ENCODE measurements at places on chromosomes 7 and 10.

GRCh38 chr10:112412696-112413095 is 34.0 kb downstream of the ZDHHC6 start:
- no peak for DNase-seq

DNA sequence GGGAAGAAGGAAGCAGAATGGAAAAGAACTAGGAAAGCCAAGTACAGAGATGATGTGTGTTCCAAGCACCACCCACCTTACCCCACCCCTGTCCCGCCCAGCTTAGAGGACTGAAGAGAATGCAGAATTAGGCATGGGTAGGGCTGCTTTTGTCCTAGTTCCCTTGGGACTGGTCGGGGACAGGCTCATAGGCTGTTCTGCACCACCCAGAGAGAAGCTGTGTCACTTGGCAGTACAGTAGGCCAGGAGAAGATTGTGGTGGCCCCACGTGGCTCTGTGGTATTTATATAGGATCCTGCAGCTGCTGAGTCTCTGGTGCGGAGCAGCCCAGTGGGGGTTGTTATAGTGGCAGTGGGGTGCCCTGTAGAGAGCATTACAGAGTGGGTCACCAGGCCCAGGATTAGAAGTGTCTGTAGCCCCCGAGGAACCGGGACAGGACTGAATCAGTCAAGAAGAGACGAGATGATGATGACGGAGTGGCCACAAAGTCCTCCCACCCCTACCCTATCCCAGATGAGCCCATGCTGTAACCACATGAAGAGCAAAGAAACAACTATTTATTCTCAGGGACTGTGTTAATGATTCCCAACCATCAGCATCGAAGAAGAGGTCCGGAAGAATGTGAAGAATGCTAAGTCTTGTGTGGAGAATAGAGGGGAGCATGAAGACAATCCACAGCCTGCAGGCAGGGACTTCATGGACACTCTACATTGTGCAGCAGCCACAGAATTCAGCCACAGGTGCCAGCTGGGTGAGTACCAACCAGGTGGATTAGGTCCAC is 88.9 kb downstream of the C1GALT1 start:
- no peak for DNase-seq

GRCh38 chr10:3435671-3436070 is 263.1 kb upstream of the PITRM1 start:
- DNase-seq = no peak

GRCh38 chr7:24576171-24577025 is 3.1 kb downstream of the PALS2 start:
- DNase-seq = no peak

DNA sequence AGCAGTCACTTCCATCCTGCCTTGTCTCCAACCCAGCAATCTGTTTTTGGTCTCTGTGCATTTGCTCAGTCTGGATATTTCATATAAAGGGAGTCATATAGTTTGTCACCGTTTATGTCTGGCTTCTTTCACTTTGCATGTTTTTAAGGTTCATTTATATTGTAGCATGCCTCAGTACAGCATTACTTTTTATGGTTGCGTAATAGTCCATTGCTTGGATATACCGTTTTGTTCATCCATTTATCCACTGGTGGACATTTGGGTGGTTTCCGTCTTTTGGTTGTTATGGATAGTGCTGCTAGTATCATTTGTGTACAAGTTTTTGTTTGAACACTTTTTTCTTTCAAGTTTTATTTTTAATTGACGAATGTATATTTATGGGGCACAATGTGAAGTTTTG is 18.2 kb downstream of the TBC1D12 start:
- no peak for DNase-seq

DNA sequence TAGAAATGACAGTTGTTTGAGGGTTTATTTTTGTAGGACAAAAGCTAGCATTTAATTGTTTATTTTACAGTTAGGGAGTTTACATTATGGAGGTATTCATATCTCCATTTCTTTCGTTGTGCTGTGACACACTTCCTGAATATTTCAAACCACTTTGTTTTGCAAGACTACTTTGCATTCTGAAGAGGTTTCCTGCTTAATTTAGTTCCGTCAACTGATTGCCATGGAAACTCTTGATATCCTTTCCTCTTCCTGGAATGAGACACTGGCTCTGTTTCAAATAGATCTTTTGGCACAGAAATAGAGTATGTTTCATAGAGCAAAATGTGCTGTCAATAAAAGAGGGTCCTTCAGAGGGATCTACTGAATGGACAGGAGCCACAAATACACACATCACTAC is 159.5 kb upstream of the AGR3 start:
- DNase-seq = no peak

DNA sequence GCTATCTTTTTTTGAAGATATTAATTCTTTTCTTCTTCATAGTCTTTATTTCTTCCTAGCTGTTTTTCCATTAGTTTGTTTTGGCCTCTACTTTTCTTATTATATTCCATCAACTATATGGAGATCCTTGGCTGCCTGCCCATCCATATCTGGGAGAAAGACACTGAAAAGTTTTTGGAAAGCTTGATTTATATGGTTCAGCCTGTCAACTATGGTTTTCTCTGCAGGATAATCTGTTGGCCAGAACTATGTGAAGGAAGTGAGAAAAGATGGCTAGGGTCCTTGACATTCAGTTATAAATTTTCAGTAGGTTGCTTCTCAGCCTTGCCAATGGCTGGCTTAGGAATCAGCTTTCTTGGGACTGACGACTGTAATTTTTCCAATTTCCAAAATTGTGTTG is 10.0 kb upstream of the CDK14 start:
- DNase-seq = no peak

All from upper lobe of right lung (tissue), 1 donor.